Adrenal gland (tissue), 19 donors: ENCODE measurements at places on chromosomes 5 and 9. TPM values are rescaled to one million over a fixed set of nuclear protein-coding genes. Genes with fewer than 3 reads are reported as not detected.

The HAVCR2 gene
- polyA plus RNA-seq, result 7.4 TPM

The PCDHA9 gene
- not detected for polyA plus RNA-seq

The SLC45A2 gene
- polyA plus RNA-seq, result 0.03 TPM

The KIAA0825 gene
- polyA plus RNA-seq, result 0.64 TPM
